ENCODE measurements at places on chromosomes 5 and 9.

DNA sequence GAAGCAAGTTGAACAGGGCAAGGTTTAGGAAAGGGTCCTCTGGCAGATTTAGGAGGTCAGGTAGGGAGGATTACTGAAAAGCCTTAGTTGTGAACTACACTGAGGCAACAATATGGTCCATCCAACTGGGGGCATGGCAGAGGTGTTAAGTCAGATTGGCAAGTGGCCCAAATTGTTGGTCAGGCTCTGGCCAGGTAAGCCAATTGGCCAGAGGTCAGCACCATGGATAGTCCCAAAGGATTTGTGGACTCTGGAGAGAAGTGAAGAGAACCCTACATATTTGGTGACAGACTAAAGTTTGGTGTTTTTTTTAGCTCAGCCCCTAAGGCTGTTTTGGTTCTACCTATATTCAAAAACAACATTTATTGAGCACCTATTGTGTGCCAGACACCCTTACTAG lies 39.1 kb upstream of the RASGRF2 start:
- DNase-seq, result no peak

- no peak for DNase-seq
These were observed 6.2 kb downstream of the PDLIM4 start for GRCh38 chr5:132263548-132264261.

GRCh38 chr9:137333016-137333671 lies 31.1 kb upstream of the NRARP start:
- DNase-seq, result no peak

DNA sequence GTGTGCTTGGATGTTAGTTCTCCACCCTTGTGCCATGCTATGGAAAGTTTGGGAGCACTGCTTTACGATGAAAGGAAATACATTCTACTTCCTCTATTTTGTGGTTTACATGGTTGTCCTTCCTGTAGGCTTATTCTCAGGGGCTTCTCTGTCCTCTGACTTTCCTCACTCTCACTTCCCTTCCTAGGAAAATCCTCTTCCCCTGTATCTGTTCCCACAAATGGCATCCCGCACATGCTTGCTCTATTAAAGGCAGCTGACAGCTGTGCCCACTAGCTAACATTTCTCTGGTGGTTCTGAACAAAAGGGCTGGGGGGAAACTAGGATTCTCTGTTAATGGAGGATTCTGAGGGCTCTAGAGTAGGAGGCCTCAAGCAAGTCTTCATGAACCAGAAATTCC lies 52.4 kb downstream of the FAM170A start:
- DNase-seq, result no peak

- no peak for DNase-seq
These were observed 5.4 kb downstream of the ELL2 start for GRCh38 chr5:95956021-95956899.

- DNase-seq, result no peak
These were observed 267.8 kb upstream of the ZNF608 start for GRCh38 chr5:125014202-125014601.

DNA sequence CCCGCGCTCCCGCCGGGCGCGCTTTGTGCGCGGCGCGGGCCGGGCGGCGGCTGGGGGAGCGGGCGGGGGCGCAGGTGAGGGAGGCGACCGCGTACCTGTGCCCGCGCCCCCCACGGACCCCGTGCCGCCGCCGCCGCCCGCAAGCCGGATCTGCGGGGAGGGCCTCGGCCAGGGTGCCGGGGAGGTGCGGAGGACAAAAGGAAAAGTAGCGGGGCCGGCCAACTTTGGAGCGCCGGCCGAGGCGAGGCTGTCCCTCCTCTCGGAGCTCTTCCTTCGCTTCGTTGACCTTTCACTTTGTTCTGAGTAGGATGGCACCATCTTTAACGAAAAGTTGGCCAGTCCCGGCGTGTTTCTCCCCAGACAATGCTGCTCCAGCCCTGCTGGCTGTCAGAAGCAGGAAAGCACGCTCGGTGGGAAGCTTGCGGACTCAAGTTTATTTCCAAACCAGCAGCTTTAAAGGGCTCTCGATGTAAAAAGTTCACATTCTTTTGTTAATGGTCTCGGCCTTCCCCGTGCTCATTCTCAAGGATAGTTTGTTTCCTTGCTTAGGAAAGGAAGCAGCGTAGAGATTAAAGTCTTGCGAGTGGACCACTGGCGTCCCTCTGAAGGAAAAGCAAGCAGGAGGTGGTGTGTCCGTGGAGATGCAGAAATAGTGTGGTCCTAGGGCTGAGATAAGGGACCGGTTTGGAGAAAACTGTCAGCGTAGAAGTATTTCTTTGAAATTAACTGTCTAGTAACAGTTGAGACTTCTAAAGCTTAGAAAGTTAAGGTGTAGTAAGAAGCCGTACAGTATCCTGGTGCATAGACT lies 639 bp downstream of the EHMT1 start:
- DNase-seq, result peak; percentile 51

DNA sequence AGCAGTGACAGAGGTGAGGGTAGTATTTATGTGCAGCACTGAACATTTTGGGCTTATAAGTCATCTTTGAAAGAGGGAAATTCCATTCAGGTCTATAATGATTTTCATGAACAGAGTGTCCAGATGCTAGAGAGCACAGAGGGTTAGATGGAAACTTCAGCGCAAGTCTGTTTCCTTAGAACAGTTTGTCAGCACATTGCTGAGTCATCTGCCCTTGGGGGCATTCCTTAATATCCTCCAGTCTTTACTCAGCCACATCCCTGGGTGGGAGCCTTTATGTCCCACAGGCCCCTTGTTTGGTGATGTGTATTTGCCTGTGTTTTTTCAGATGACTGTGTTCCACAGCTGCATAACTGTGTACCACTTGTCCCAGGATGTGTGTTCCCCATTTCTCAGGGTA lies 138.5 kb upstream of the S1PR3 start:
- DNase-seq, result no peak

DNA sequence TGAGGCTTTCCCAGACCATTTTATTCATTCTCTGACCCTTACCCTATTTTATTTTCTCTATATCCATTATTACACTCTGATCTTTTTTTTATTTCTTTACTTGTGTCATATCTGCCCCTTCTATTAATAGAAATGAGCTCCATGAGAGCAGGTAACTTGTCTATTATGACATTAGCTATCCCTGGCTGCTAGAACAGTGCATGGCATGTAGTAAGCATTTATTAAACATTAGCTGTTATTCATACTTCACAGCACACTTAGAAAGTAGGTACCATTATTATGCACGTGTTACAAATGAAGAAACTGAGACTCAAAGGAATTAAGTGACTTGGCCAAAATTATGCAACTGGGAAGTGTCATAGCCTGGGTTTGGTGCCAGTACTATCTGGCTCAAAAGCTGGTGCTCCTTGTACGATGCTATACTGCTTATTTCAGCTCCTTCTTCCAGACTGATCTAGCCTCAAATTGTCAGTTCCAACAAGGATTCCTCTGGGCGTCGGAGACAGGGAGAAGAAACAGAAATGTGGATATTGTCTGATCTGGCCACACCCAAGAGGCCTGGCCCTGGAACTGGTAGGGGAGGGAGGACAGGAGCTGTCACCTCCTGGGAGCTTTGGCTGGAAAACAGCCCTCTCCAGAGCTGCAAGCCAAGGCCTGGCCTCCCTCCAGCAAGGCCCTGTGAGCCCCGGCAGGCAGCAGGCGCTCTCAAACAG lies 10.8 kb upstream of the NIPAL4 start:
- no peak for DNase-seq

DNA sequence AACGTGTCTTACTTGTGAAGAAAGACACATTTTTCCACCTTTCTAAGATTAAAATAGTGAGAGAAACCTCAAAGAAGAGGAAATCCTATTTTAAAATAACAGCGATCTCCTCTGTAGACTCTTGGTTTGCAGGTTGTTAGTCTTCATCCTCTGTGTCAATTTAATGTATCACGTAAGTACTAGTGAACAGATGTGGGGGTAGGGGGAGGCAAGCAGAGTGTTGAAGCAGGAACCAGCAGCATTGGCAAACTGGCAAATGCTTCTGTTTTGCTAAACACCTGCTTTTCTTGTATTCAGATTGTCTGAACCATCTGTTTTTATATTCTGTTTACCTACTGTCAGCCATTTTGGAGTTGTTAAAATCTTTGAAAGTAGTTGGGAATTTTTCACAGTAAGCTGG lies 159.3 kb upstream of the TLX3 start:
- DNase-seq, result no peak

GRCh38 chr9:12604164-12604821 lies 88.9 kb upstream of the TYRP1 start:
- no peak for DNase-seq

DNA sequence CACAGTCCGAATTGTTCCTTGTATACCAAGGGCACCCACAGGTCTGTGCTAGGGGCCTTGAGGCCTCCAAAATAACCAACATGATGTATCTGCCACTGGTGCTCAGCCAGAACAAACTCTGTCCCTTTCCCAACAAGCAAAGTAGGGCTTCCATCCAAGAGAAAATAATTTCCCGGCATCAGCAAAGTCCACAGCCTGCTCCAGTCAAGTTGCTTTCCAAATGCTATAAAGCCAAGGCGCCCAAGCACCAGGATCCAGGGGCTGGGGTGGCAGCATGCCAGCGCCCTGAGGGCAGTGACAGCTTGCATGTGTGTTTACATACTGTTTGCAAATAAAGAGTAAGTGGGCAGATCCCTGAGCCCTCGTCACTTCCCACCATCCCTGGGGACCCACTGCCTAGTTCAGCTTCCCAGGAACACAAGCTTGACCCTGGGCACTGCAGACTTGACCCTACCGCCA lies 155.9 kb downstream of the ERCC6L2 start:
- no peak for DNase-seq

DNA sequence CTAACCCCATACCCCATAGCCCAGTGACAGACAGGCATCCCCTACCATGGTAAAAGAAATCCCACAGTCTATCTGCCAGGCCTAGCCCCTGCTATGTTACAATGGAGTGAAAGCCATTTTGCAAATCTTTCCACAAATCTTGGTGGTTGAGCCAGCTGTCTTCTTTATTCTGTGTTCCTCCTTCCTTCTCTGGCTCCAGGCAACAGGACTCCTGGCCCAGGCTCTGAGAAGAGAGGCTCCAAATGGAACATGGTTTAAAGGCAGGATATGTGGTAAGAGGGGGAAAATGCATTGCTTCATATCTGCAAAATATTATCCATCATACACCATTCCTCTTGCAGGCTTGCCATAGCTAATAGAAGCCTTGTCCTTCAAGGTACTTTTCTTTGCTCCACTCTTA lies 25.2 kb downstream of the FGF1 start:
- no peak for DNase-seq

- no peak for DNase-seq
These were observed 61.0 kb downstream of the DAP start for GRCh38 chr5:10699987-10700386.

GRCh38 chr9:111481885-111482636 lies 2.1 kb downstream of the ECPAS start:
- DNase-seq, result no peak

GRCh38 chr5:27810458-27810857 lies 772.1 kb upstream of the CDH9 start:
- no peak for DNase-seq

DNA sequence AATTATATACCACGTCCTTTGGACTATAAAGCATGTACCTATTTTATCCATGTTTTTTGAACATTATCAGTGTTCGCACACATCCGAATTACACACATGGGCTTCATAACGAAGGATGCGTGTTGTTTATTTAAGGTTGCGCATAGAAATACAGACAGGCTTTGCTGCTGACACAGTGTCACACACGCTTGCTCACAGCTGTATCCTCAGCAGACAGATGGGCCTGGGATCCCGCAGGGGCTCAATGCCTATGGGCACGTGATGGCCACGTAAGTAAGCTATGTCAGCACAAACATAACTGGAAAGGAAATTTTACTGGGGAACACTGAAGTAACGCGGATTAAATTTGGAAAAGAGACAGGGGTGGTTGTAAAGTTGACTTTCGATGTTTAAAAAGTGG lies 76.6 kb downstream of the OTULIN start:
- no peak for DNase-seq

GRCh38 chr9:23830929-23831730 lies 5.1 kb upstream of the ELAVL2 start:
- no peak for DNase-seq

DNA sequence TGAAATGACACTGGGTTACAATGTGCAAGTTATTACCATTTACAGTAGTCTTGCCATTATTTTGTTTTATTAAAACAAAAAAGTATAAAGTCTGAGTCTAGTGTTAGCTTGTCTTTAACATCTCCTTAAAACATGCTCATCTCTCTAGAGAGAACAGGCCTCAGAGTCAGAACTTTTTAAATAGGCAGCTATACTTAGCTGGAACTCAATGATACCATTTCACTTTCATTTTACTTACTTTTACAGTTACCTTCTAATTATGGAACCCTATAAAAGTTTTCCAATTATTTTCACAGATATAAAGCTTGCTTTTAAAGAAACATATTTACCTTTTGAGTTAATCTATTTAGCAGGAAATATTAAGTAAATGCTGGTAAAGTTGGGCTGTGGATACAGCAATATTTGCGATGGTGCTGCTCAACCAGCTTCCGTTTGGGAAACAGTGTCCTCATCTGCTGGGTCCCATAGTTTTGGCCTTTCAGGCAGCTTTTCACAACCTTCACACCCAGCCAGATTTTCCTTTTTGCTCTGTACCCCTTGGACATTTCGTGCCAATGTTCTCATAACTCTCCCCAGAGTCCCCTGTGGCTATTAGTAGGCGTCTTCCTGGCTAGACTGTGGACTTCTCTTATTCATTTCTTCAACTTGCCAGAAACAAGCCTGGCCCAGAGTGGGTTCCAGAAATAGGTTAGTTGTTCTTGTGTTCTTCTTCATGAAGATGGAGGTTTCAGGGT lies 36.3 kb upstream of the UBTD2 start:
- DNase-seq, result no peak

- no peak for DNase-seq
These were observed 15.1 kb upstream of the LURAP1L start for GRCh38 chr9:12759761-12760160.

DNA sequence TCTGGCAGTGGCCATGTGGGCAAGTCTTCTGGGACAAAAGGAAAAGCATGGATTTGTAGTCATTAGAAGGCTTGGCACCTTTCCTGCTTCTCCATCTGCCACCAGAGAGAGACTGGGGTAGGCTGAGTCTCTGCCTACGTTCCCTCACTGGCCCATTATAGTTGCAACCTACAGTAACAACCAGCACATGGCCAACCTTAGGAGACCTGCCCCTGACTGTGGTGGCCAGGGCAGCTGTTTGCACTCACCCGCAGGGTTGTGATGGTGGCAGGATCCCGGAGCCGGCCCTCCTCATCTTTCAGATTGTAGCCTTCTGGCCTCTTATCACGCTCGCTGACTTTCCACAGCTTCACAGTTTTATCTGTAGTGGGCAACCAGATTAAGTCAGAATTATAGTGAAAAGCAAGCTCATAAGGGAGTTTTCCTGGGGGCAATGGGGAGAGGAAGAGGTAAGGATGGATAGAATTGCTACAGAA lies 174.9 kb upstream of the GPR151 start:
- no peak for DNase-seq

- DNase-seq, result peak; percentile 37
These were observed 26.1 kb upstream of the ANXA2R start for GRCh38 chr5:43065948-43066798.

DNA sequence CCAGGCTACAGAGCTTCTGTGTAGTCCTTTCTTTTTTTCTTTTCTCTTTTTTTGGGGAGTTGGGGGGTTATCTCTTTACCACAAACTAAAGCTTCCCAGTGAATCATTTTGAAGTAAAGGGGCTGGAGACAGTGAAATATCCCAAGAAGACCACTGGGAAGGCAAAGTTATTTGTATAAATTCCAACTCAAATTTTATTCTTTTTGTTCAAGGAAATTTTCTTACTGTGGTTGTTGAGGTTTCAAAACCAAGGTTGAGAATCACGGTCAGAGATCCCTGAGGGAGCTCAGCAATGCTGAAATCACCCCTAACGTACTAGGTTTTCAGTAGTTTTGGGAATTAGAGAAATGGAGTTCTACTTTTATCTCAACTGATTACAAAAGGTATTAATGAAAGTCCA lies 175.7 kb downstream of the ARHGEF28 start:
- no peak for DNase-seq

GRCh38 chr5:75656311-75657003 lies 45.2 kb downstream of the ANKDD1B start:
- DNase-seq, result no peak

Measured in frontal cortex (tissue), 4 donors.